ENCODE measurements at places on chromosomes 7 and 10.

- DNase-seq, result no peak
These were observed 134.5 kb downstream of the WNT2 start for GRCh38 chr7:117188376-117188775.

DNA sequence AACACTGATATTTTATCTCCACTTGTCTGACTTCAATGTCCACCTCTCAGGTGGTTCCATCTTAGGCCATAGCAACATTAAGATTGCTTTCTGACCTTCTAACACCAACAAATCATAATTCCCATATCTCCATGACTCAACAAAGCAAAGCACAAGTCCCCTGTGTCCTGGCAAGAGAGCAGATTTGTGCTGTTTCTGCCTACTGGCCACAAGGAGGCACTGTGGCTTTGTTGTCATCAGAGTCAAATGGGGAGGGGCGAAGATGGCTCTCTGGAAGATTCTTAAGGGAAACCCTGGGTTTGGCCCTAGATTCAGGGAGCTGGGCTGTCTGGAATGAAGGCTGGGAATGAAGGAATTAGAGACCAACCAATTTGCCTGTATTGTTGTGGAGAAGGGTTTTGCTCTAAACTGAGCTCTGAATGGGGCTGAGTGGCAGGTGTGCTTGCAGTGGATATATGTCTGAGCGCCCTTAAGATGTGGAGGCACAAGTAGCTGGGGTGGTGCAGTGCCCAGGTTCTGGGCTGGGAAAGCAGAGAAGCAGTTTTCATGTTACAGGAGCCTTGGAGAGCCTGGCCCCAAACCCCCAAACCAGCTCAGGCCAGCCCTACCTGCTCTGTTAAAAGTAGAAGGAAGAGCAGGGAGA is 154.8 kb upstream of the PRSS58 start:
- DNase-seq, result no peak

GRCh38 chr10:28875549-28876081 is 198.3 kb downstream of the BAMBI start:
- no peak for DNase-seq

DNA sequence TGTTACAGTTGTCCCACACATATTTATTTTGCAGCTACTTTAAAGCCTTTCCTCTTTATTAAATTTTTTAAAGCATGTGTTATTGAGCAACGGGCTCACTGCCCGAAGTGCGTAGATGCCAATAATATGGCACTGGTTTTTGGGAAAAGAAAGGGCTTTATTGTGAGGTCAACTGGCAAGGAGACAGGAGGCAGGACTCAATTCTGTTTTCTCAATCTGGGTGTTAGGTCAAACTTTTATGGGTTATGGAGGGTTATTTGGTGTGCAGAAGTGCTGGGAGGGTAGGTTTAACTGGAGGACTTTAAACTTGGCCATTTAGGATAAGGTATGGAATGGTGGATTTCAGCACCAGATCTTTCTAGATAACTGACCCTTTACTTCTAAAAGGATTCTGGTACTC is 183.6 kb downstream of the LRRC4 start:
- DNase-seq, result no peak

- no peak for DNase-seq
These were observed 161.8 kb downstream of the MGMT start for GRCh38 chr10:129628823-129629222.

DNA sequence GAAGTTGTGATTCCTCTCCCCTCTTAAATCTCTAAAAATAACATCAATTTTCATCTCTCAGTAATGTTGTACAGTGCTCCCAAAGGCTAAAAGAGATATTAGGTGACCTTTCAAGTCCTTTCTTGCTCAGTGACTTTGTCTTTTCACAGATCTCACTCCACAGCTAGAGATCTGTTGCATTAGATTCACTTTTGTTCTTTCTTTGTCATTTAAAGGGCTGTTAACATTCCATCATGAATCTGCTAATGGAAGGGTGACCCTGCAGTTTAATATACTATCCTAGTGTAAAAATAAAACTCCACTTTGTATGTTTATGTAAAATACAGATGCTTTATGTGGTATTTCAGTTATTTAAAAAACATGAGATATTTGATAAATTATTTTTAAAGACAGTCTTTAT is 30.5 kb downstream of the GNAI1 start:
- no peak for DNase-seq

DNA sequence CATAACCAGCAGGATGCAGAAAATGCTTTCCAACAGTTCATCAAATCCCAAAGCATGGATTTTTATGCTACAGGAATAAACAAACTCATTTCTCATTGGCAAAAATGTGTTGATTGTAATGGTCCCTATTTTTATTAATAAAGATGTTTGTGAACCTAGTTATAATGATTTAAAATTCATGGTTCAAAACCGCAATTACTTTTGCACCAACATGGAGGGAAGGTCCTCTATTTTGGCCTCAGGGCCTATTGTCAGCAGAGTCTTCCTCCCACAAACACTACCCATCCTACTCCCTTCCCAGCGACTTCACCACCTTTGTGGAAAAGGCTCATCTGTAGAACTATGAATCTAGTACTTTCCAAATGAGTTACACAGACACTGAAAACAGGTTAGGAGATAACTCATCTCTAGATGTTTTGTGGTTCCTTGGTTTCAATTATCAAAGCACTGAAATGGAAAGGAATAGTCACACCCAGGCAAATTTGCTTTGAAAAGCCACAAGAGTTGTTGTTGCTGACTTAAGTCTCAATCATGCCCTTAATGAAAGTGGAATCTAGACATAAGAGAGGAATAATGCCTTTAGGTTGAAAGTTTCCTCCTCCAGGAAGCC is 59.4 kb upstream of the FRMD4A start:
- DNase-seq, result no peak

DNA sequence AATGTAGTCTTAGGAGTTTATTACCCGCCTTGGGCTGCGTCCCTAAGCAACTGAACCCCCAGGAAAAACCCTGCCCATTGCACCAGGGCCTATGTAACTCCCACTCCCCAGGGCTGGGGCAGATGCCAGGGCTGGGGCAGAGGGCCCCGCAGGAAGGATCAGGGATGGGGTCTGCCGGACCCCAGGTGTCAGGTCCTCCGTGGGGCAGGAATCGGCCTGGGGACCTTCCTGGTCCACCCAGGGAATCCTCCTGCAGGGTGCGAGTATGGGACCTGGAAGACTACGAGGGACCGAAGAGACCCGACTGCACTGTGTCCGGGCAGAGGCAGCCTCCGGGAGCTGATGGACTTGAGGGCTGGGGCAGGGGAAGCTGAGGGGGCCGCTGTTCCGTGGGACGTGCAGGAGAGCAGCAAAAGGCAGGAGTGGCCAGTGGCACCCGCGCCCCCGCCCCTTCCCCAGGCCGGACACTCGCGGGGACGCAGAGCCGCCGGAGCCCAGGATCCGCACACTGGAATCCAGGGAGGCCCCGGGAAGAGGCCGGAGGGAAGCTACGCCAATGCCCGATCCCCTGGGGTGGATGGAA is 2.5 kb upstream of the ATP5MF start:
- no peak for DNase-seq

- DNase-seq, result no peak
These were observed 7.1 kb downstream of the GRM8 start for GRCh38 chr7:127245607-127246006.

DNA sequence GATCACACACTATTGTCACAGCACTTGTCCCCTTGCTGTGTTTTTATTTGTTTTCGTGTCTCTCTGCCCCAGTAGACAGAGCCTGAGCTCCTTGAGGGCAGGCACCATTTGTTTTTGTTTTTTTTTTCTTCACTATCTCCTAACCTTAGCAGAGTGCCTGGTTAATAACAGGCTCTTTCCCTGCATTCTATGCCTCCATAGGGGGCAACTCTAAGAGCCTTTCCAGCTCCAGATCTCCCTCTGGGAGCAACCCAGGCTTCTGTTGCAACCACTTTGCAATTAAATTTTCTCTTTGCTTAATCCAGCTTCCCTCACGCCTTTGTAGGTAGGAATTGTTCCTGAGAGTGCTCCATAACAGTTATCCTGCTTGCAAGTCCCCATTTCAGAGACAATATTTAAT is 148.4 kb downstream of the PLXDC2 start:
- no peak for DNase-seq

- DNase-seq, result peak; percentile 53
These were observed 3.6 kb downstream of the VOPP1 start for GRCh38 chr7:55568613-55569268.

- no peak for DNase-seq
These were observed 361.0 kb downstream of the FRMD4A start for GRCh38 chr10:13969792-13970140.

GRCh38 chr10:3126741-3127346 is 45.7 kb downstream of the PITRM1 start:
- DNase-seq, result no peak

DNA sequence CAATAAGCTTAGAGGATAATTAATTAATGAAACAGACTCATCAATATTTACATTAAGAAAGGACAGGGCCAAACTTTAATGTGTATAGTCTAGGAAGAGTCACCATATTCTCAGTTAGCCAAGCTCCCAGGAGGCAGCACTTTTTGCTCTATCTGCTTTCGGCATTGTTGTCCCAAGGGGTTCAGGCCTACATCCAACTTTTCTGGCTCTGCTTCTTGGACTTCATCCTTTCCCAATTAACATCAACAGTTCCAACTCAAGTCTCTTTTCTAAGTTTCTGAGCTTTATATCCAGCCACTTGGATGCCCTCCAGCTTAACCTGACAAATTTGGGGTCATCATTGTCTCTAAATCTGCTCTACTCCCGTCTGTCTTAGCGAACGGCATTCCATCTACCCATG is 42.8 kb downstream of the GLI3 start:
- DNase-seq, result no peak

- no peak for DNase-seq
These were observed 81.5 kb downstream of the NXPH1 start for GRCh38 chr7:8514781-8515519.

DNA sequence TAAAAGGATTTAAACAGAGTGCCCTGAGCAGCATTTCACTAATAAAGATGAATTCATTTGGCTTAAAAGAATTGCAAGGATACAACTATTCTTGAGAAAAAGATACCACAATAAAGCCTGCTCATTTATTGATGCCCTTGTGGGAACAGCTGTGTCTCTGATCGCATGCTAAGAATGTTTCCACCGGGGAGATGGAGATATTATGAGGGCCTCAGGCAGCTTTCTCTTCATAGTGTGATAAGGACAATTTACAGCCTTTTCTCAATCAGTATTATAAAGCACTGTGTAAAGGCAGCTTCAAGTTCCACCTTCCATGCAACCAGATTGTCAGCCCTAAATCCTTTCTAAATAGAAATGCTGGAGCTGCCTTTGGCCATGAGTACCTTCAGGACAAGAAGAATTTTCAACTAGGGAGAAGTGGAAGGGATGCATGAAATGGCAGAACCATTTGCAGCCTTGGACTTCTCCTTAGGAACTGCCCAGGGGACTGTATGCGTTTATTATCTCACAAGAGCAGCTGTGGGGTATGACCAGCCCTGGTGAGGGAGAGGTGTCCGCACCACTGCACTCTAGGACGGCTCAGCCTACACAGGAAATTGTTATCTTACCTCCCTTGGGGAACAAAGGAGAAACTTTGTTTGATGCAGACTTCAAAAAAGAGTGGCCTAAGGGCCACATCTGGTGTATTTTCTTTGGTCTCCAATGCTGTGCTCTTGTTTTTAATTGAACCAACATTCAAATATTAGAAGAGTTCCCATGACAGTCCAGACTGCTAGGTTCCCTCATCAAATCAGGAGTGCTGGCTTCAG is 116.9 kb upstream of the PCGF5 start:
- no peak for DNase-seq

GRCh38 chr7:2838873-2839578 is 5.1 kb downstream of the GNA12 start:
- no peak for DNase-seq

DNA sequence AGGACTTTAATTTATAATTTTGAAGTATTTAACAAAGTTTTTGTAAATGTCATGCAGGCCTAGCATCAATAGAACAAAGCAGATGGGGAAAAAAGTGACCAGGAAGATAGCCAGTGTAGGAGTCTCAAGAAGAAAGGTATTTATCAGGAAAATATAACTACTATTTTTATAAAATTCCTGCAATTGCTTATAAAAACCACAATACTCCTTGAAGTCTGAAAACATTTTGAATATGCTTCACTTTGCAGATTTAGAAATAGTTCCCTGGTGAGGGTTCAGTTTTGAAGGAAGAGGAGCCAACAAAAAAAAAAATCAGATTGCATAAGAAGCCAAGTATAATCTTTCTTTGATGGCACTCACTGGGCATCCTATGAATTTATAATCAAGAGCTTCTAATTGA is 34.1 kb downstream of the MTERF1 start:
- no peak for DNase-seq

- no peak for DNase-seq
These were observed 156.9 kb upstream of the PCBD1 start for GRCh38 chr10:71045204-71045809.

DNA sequence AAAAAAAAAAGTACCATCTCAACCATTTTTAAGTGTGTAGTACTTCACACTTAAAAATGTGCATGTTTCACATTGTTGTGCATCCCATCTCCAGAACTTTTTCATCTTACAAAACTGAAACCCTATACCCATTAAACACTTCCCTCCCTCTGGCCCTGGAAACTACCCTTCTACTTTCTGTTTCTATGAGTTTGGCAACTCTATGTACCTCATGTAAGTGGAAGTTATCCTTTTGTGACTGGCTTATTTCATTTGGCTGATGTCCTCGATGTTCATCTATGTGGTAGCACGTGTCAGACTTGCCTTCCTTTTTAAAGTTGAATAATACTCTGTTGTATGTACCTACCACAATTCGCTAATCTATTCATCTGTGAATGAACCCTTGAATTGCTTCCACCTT is 12.2 kb downstream of the KCNMA1 start:
- no peak for DNase-seq

- no peak for DNase-seq
These were observed 3.5 kb downstream of the STK17A start for GRCh38 chr7:43586251-43586900.

GRCh38 chr10:36736311-36736710 is 389.1 kb upstream of the ANKRD30A start:
- DNase-seq, result no peak

GRCh38 chr7:1169409-1170368 is 9.7 kb upstream of the ZFAND2A start:
- DNase-seq, result peak; percentile 98

- no peak for DNase-seq
These were observed 63.5 kb downstream of the UBE2H start for GRCh38 chr7:129889133-129889844.

DNA sequence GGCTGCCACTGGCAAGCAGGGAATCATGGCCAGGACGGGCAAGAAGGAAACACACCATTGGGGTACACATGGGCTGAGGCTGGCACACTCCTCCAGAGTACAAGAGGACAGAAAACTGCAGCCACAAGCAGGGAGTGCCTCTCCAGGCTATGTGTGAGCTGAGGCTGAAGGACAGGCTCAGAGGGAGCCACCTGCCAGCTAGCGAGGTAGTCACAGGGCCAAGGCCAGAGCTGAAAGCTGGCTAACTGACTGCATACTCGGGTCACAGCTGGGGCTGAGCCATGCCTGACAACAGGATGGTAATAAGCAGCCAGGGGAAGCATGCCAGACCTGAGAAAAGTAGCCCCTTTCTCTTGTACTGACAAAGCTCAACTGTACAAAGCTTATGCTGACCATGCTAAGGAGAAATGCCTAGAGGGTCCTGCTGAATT is 52.0 kb downstream of the KIF5B start:
- DNase-seq, result no peak

All from activated CD8-positive, alpha-beta memory T cell treated with anti-CD3 and anti-CD28 coated beads for 24 hours (primary cell).